Natural killer cell treated with Interleukin-12 subunit alpha and Interleukin-12 subunit beta and Interleukin-15 and Interleukin-18, amount 100 ng/mL, for 72 hours (primary cell): ENCODE measurements at places on chromosomes 12 and 14. TPM values are rescaled to one million over a fixed set of nuclear protein-coding genes. Genes with fewer than 3 reads are reported as not detected.

DNA sequence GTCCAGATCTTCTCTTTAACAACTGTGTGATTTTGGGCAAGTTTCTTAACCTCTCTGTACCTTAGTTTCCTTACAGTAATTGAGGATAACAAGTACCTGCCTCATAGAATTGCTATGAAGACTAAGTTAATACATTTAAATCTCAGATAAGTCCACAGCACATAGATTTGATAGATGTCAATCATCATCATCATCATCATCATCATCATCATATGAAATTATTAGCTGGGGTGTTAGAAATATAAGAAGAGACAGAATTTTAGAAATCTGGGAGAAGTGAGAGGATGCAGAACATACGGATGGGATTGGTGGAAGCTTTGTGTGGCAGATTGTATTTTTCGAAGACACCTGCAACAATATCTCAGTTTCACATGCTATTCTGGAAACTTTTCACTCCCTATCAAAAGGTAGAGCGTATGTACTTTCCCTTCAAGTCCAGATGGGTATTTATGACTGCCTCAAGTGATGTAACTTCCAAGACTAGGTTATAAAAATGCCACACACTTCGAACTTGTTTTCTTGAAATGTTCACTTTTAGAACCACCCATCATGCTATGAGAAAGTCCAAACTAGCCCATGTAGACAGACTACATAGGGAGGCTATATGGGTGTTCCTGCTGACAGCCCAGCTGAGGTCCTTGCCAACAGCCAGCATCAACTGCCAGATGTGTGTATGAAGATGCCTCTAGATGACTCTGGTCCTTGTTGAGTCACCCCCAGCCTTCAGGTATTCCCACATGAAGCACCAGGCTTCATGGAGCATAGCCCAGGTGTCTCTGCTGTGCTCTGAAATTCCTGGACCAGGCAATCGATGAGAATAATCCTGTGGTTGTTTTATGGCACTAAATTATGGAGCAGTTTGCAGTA lies 20.7 kb upstream of the SDR39U1 start:
- no peak for DNase-seq

DNA sequence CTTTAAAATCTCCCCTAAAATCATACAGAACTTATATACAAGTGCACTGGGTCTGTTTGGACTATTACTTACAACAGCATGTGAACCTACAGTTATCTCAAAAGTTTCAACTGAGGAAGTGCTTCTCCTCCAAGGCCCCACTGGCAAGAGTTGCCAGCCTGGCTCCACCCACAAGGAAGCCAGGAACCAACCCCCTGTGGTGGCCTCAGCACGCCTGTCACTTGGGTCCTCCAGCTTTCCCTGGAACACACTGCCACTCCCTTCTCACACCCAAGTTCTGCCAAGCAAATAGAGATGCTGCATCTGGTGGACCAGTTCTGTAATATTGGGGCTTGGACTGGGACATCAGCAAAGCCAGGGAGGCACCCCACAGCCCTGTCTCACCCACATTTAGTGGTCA lies 115.4 kb downstream of the GCH1 start:
- DNase-seq, result no peak

- DNase-seq, result no peak
These were observed 79.3 kb downstream of the GTF2A1 start for GRCh38 chr14:81141426-81141825.

GRCh38 chr12:113880326-113880725 lies 85.8 kb downstream of the RBM19 start:
- peak; percentile 18 for DNase-seq

DNA sequence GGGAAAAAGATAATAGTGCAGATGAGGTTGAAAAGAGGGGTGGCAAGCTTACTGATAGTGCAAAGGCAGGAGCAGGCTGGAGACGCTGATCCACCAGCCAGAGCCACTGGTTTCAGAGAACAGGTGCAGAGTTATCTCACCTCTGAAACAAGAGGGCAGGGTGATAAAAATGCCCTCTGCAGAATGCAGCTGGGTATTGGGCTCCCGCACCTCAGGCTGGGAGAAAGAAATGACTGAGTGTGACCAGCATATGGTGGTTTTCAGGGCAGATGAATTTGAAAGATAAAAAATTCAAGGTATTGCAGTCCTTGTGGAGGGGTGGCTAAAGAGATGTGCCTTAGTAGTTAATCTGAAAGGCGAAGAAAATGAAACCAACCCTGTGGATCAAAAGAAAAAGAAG lies 2.9 kb upstream of the TMEM30B start:
- DNase-seq, result no peak

DNA sequence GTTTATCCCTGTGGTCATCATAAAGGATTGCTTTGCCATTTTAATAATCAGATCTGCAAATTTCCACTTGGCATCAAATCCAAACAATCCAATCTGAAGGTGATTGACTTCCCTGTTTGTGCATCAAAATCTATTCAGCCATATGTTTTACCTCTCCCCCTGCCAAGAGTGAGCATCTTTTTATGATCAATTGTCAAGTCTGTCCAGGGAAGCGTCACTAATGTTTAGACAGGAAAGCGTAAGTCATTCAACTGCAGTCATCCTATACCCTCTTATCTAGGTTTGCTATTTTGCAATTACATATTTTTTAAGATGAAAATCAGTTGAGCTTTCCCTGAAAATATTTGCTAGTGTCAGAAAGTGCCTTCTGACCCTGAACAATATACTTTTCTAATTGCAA lies 1224.1 kb upstream of the SEL1L start:
- no peak for DNase-seq

- DNase-seq, result no peak
These were observed 122.3 kb downstream of the MON2 start for GRCh38 chr12:62588916-62589315.

GRCh38 chr12:109127533-109128242 lies 11.3 kb downstream of the ACACB start:
- DNase-seq, result no peak

GRCh38 chr12:67068761-67069450 lies 200.3 kb upstream of the CAND1 start:
- no peak for DNase-seq

DNA sequence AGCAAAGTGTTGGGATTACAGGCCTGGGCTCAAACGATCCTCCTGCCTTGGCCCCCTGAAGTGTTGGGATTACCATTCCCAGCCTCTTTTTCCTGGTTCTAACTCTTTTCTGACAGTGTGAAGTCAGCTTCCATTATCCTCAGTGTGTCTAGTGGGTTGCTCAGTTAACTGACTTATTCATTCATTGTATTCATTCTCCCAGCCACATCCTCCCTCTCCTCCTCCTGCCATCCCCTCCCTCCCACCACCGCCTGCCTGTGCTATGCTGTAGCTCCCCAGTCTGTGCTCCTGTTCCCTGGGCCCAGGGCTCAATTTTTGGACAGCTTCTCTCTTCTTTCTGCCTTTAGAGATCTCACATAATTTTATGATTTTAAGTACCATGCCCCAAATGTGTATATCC lies 19.4 kb downstream of the ATP6V0A2 start:
- DNase-seq, result no peak

DNA sequence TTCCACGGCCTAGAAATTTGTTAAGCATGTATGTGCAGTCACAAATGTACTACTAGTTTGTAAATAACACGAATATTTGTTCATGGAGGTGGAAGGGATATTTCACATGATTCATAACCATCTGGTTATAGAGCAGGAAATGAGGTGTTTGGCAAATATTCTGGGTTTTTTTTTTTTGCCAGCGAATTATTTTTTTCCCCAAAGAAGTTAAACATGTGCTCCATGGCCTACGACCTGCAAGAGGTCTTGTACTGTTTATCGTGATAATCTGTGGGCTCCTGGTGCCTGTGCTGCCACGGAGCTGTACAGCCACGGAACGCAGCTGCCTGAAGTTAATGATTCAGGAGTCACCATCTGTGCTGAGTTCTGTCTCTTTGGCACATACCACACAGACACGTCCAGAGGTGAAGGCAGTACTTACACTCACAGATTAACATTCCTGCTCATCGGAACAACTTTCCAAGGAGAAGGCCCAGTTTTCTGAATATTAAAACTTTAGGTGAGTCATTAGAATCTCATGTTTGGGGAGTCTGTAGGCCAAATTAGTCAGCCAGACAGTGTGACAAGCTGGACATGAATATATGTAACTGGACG lies 156.3 kb downstream of the TMX1 start:
- no peak for DNase-seq

DNA sequence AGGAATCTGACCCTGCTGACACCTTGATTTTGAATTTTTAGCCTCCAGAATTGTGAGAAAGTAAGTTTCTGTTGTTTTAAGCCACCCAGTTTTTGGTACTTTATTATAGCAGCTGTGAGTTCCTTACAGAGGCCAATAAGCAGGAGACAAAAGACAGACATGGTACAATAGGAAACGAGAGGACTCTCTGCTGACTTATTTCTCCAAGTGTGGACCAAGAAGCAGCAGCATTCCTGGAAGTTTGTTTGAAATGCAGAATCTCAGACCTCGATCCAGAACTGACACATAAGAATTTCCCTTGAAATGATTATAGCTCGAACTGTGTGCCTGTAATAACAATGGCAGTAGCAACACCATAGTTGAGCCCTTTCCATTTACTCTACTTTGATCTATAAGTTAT lies 31.9 kb upstream of the LUM start:
- DNase-seq, result no peak

GRCh38 chr12:9792961-9793617 lies 32.4 kb upstream of the CD69 start:
- DNase-seq, result no peak

- DNase-seq, result no peak
These were observed 4.6 kb downstream of the PSEN1 start for GRCh38 chr14:73140811-73141323.

- no peak for DNase-seq
These were observed 124.8 kb downstream of the TMEM132D start for GRCh38 chr12:129779033-129779432.

Gene CABP1
- not detected for total RNA-seq

Gene TPH2
- total RNA-seq, result not detected

Gene SLCO1B1
- total RNA-seq, result not detected

Gene FGF23
- total RNA-seq, result not detected

Gene NANOG
- not detected for total RNA-seq

Gene DPPA3
- not detected for total RNA-seq

Gene GAPDH
- 4,687 TPM for total RNA-seq

Gene OR4N2
- total RNA-seq, result not detected

Gene CTSG
- total RNA-seq, result not detected

Gene EXOC5
- 77.4 TPM for total RNA-seq

Gene GNB3
- not detected for total RNA-seq

Gene SP1
- total RNA-seq, result 68.1 TPM
